ENCODE measurements at places on chromosomes 3 and 15. TPM values are rescaled to one million over a fixed set of nuclear protein-coding genes. Genes with fewer than 3 reads are reported as not detected.

DNA sequence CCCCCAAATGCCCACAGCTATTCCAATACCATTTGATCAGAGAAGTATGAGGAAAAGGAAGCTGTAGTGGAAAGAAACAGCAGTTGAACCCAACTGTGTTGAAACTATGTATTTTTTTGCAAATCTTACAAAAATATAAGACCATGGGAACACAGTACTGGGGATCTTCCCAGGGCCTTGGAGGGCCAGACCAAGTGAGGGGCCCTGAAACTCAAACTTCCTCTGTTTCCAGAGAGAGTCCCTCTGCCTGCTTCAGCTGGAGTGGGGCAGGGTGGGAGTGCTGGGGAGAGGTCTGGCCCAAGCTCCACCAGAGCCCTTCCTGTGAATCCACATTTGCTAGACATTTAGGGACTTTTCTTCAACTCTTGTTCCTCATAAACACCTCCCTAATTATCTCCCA lies 263.9 kb downstream of the CHST2 start:
- no peaks in the 10 kb centered on the region for H3K36me3 ChIP-seq
- no peak overlapping the region for H3K27ac ChIP-seq
- no peak for DNase-seq
- H3K4me3 ChIP-seq, result no peak overlapping the region

ISLR2 gene
- polyA plus RNA-seq, result 15.4 TPM

ACSBG1 gene
- 44.2 TPM for polyA plus RNA-seq

- H3K27me3 ChIP-seq, result no peaks in the 10 kb centered on the region
- H3K27ac ChIP-seq, result no peak overlapping the region
- H3K36me3 ChIP-seq, result no peaks in the 10 kb centered on the region
- no peak for DNase-seq
Measured at GRCh38 chr15:68271854-68272471, 5.6 kb upstream of the FEM1B start.

- H3K4me3 ChIP-seq, result no peak overlapping the region
- no peaks in the 10 kb centered on the region for H3K4me1 ChIP-seq
- no peak overlapping the region for H3K27ac ChIP-seq
- peaks cover 2% of the 10 kb centered on the region for H3K27me3 ChIP-seq
- peak; percentile 57 for DNase-seq
Measured at GRCh38 chr3:187679638-187680396, 9.6 kb upstream of the SST start.

CTNNB1 gene
- 348 TPM for polyA plus RNA-seq

GOLGA6L4 gene
- 24.7 TPM for polyA plus RNA-seq

ANKRD63 gene
- polyA plus RNA-seq, result 0.14 TPM

DNA sequence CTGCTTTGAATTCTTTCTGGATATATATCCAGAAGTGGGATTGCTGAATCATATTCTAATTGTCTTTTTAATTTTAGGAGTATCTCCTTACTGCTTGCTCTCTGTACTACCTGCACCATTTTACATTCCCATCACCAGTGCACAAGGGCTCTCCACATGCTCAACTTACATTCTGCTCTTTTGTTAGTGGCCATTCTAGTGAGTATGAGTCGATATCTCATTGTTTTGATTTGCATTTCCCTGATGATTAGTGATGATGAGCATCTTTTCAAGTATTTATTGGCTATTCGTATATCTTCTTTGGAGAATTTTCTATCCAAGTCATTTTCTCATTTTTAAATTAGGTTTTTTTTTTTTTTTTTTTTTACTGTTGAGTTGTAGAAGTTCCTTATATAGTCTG lies 29.5 kb downstream of the PFN2 start:
- no peaks in the 10 kb centered on the region for H3K4me1 ChIP-seq
- no peak overlapping the region for H3K27ac ChIP-seq

C3orf80 gene
- polyA plus RNA-seq, result 4.2 TPM

NRROS gene
- 4.3 TPM for polyA plus RNA-seq

DNA sequence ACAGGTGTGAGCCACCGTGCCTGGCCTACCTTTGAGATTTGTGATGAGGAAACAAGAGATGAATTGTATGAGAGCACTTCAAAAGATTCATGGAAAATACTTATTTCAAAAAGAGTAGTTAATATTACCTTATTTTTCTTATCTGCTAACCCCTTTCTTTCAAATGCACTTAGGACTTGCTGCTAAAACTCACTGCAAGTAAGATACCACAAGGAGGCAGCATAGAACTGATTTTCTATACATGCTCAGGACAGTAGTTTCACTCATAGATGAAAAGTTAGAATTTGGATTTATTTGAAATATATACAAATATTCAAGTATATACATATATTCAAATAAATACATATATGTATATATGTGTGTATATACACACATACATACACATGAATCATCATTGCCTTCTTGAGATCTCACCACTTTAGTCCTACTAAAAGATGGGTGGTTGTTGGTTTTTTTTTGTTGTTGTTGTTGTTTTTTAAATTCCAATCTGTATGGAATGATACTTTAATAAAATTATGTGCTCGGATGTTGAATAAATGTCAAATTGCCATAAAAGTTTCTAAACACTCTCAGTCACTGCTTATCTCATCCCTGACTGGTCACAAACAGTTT lies 2.4 kb downstream of the CCNDBP1 start:
- peak; percentile 62 for DNase-seq
- H3K4me3 ChIP-seq, result no peak overlapping the region
- H3K36me3 ChIP-seq, result peaks cover 10% of the 10 kb centered on the region
- H3K4me1 ChIP-seq, result no peaks in the 10 kb centered on the region

DNA sequence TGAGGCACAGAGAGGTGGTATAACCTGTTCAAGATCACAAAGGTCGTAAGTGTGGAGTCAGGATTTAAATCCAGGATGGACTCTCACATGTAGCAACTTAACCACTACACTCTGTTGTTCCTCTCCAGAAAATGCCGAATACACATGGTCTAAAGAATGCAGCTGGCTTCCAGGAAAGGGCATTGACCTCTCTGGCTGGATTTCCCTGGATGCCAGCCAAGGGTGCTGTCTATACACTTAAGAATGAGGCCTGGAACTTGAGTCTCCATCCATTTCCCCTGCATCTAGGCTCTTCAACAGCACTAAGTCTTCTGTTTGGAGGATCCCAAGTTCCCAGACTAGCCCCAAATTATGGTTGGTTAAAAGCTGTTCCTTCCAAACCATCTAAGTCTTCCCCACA lies 60.5 kb downstream of the CERS3 start:
- no peak overlapping the region for H3K4me3 ChIP-seq
- H3K27me3 ChIP-seq, result no peaks in the 10 kb centered on the region
- no peak overlapping the region for H3K27ac ChIP-seq
- no peaks in the 10 kb centered on the region for H3K4me1 ChIP-seq
- DNase-seq, result no peak

SEMA3G gene
- 19.8 TPM for polyA plus RNA-seq

ANKUB1 gene
- polyA plus RNA-seq, result 1.7 TPM

DNA sequence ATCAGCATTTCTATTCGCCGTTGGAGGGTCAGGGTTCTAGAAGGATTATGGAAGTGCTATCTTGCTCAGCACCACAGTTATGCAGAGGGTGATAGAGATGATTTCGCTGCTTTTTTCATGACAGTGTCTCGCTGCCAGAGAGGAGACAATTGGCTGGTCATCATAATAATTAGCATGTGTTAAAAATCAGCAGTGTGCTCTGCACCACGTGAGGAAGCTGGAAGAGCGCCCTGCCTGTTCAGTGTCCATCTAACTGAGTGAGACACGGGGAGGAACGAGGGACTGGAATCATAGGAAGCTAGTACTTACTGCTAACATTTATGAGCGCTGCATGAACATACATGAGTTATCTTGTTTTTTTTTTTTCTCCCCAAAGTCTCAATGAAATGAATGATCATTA lies 116.2 kb upstream of the PLAAT1 start:
- no peaks in the 10 kb centered on the region for H3K4me1 ChIP-seq
- DNase-seq, result no peak
- H3K27me3 ChIP-seq, result no peaks in the 10 kb centered on the region
- H3K36me3 ChIP-seq, result no peaks in the 10 kb centered on the region
- H3K4me3 ChIP-seq, result no peak overlapping the region

- no peak overlapping the region for H3K27ac ChIP-seq
- H3K36me3 ChIP-seq, result no peaks in the 10 kb centered on the region
- no peak for DNase-seq
- H3K4me3 ChIP-seq, result no peak overlapping the region
- H3K4me1 ChIP-seq, result peaks cover 9% of the 10 kb centered on the region
Measured at GRCh38 chr15:101003081-101003480, 83.9 kb downstream of the LRRK1 start.

DNA sequence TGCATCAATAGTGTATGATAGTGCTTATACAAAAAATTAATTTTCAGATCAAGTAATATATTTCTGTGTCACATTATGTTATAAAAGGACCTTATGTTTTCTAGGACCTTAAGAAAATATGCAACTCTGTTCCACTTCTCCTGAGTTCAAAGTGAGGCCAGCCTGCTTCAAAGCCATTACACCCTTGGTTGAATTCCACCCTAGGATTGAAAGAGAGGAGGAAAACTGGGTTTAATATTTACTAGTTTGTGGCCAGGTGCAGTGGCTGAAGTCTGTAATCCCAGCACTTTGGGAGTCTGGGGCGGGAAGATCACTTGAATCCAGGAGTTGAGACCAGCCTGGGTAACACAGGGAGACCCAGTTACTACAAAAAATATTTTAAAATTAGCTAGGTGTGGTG lies 32.9 kb upstream of the NR1I2 start:
- H3K27me3 ChIP-seq, result no peaks in the 10 kb centered on the region
- no peak for DNase-seq

- peak; percentile 40 for DNase-seq
- H3K36me3 ChIP-seq, result no peaks in the 10 kb centered on the region
- H3K27me3 ChIP-seq, result no peaks in the 10 kb centered on the region
Measured at GRCh38 chr3:17974206-17974841, 231.9 kb upstream of the TBC1D5 start.

ROPN1 gene
- polyA plus RNA-seq, result not detected

DNA sequence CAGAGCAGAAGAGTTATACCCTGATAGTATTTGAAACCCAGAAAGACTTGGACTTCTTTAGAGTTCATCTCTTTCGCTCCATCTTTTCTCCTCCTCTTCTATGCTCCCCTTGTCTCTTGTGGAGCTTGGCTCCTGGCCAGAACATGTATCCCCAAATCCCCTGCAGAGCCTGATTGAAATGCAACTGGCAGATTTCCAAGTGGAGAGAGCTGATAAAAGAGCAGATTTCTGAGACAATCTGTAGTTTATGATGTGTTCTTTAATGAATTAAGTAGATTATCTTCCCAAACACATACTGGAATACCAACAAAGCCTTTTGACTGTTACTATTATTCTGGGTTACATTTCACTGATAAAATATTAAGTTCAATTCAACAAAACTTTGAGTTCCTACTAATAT lies 33.4 kb downstream of the UNC13C start:
- no peak overlapping the region for H3K4me3 ChIP-seq
- no peaks in the 10 kb centered on the region for H3K36me3 ChIP-seq
- DNase-seq, result peak; percentile 78
- no peak overlapping the region for H3K27ac ChIP-seq
- no peaks in the 10 kb centered on the region for H3K27me3 ChIP-seq
- no peaks in the 10 kb centered on the region for H3K4me1 ChIP-seq

- H3K4me1 ChIP-seq, result peaks cover 3% of the 10 kb centered on the region
- H3K27me3 ChIP-seq, result no peaks in the 10 kb centered on the region
- H3K36me3 ChIP-seq, result no peaks in the 10 kb centered on the region
- H3K27ac ChIP-seq, result no peak overlapping the region
- no peak overlapping the region for H3K4me3 ChIP-seq
- DNase-seq, result peak; percentile 59
Measured at GRCh38 chr3:133187870-133188379, 149.7 kb downstream of the TMEM108 start.

- peaks cover 61% of the 10 kb centered on the region for H3K36me3 ChIP-seq
- peaks cover 45% of the 10 kb centered on the region for H3K4me1 ChIP-seq
- H3K27me3 ChIP-seq, result no peaks in the 10 kb centered on the region
- H3K27ac ChIP-seq, result no peak overlapping the region
- no peak overlapping the region for H3K4me3 ChIP-seq
Measured at GRCh38 chr3:50170689-50171088, 15.6 kb downstream of the SEMA3F start.

DNA sequence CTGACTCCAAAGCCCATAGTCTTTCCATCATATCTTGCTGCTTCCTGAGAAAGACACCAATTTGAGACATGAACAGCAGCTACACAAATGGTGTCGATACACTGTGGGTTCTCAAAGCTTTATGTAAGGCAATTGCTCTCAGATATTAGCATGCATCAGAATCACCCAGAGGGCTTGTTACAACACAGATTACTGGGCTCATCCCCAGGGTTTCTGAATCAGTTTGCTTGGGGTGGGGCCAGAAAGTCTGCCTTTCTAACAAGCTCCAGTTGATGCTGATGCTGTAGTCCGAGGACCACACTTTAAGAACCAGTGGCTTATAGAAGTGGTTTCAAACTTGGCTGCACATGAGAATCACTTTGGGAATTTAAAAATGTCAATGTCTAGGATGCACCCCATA lies 86.5 kb downstream of the SEMA6D start:
- DNase-seq, result no peak
- no peak overlapping the region for H3K27ac ChIP-seq
- H3K4me1 ChIP-seq, result no peaks in the 10 kb centered on the region
- H3K27me3 ChIP-seq, result no peaks in the 10 kb centered on the region
- no peaks in the 10 kb centered on the region for H3K36me3 ChIP-seq

DNA sequence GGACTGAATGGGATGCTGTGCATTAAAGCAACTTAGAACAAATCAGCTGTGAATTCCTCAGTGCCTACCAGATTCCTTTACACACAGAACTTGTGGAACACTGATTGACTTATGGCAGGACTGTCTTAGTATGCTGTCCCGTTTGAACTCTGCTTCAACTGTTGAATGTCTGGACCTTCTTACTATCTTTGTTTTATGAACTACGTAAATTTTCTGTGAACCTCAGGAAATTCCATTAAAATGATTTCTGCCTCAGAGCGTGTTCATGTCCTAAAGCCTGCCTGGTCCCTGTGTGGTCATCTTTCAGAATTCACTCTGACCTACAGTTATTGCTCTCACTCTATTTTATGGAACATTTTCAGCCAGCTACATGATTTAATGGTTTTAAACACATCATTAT lies 29.4 kb upstream of the FBN1 start:
- no peaks in the 10 kb centered on the region for H3K36me3 ChIP-seq
- H3K4me3 ChIP-seq, result no peak overlapping the region
- H3K27ac ChIP-seq, result no peak overlapping the region

DNA sequence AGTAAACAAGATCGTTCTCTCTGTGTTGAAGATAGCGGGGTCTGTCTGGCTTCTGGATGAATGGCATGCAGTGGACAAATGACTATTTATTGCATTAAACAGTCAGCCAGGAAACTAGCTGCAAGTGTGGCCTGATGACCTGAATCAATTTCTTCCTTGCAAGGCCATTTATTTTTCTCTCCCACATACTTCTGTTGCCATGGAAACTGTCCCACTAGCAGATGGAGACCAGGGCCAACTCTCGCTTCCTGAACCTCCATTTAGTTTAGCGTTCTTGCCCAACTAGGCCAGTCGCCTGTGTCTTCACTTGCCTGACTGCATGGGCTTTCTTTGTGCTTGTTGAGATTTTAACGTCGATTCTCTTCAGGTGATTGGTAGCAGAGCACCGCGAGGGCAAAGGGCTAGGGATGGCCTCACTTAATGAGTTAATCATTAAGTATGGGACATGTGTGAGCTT lies 27.6 kb downstream of the LMCD1 start:
- H3K4me3 ChIP-seq, result no peak overlapping the region
- no peaks in the 10 kb centered on the region for H3K36me3 ChIP-seq
- peak overlapping the region; percentile 68 for H3K27ac ChIP-seq
- H3K4me1 ChIP-seq, result peaks cover 30% of the 10 kb centered on the region
- no peaks in the 10 kb centered on the region for H3K27me3 ChIP-seq

GRCh38 chr15:41961595-41962202 lies 10.7 kb downstream of the EHD4 start:
- DNase-seq, result no peak
- no peaks in the 10 kb centered on the region for H3K27me3 ChIP-seq
- no peaks in the 10 kb centered on the region for H3K4me1 ChIP-seq
- H3K27ac ChIP-seq, result no peak overlapping the region
- H3K36me3 ChIP-seq, result no peaks in the 10 kb centered on the region
